Cerebellar nuclear complex (tissue), 1 donor: ENCODE measurements at places on chromosomes 2 and 18.

DNA sequence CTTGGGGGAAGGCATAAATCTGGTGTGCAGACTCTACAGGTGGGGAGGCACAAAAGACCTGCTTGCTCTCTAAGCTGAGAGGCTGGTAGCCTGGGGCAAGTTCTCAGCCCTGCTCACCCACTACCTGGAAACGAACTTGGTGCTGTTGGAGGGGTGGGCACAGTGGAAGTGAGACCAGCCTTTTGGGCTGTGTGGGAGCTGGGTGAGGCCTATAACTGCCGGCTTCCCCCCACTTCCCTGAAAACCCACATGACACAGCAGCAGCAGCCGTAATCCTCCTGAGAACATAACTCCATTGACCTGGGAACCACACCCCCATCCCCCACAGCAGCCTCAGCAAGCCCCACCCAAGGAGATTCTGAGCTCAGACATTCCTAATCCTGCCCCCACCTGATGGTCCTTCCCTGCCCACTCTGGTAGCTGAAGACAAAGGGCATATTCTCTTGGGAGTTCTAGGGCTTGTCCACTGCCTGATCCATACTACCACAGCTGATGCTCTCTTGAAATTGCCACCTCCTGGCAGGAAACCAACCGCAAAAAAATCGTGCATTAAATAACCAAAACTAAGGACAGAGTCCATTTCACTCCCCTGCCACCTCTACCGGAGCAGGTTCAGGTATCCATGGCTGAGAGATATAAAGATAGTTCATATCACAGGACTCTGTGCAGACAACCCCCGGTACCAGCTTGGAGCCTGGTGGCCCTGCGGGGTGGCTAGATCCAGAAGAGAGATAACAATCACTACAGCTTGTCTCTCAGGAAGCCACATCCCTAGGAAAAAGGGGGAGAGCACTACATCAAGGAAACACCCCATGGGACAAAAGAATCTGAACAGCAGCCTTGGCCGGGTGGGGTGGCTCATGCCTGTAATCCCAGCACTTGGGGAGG is 178.1 kb downstream of the NDUFA10 start:
- no peak for DNase-seq

DNA sequence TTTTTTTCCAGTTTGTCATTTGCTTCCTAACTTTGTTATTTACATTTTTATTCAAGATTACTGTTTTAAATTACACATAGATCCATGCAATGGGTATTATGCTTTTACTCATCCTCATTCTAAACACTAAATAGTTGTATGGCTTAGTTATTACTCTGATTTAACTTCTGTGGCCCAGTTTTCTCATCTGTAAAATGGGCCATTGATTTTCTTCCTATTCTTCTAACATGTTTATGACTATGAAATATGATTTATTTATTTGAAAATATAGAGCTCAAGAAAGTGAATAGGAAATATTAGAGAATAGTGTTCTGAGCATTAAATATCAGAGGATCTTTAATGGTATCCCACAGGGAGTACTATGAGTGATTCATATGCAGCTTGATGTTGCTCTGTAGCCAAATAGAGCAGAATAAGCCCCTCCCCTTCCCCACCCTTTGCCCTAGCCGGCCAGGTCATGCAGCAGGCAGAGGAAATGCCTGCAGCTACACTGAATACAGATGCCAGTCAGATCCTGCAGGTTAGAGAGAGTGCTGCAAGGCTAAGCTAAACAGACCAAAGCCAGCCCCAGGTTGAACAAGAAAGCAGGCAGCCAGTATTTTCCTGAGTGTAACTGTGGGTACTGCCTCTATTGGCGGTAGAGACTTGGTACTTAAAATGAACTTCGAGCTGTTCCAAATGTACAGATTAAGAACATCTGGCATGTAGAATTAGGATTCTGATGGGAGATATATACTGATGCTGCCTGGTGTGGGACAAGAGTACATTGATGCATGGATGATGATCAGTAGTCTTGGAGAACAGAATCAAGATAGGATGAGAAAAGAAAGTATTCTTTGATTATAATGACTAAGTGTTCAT is 11.7 kb upstream of the ACYP2 start:
- DNase-seq: no peak

DNA sequence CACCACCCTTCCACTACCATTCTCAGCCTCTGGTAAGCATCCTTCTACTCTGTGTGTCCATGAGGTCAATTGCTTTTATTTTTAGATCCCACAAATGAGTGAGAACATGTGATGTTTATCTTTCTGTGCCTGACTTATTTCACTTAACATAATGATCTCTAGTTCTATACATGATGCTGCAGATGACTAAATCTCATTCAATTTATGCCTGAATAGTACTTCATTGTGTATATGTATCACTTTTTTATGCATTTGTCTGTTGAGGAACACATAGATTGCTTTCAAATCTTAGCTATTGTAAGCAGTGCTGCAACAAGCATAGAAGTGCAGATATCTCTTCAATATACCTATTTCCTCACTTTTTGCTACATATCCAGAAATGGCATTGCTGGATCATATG is 733.3 kb downstream of the SUCLG1 start:
- DNase-seq: no peak

DNA sequence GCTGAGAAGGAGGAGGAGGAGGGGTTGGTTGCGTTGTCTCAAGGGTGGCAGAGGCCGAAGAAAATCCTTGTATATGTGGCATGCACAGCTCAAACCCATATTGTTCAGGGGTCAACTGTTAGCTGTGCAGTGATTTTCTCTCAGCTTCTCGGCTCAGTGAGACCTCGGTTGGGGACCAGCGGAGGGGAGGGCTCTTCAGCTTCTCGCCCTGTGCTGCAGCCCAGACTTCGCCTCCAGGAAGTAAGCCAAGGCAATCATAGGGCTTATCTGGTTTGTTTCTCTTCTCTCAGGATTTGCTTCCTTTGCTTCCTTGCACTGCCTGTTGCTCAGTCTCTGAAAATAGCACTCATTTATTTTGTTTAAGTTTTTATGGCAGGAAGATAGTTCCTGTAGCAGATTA is 85.5 kb downstream of the SOWAHC start:
- no peak for DNase-seq

GRCh38 chr2:183678908-183679307 is 554.7 kb downstream of the NUP35 start:
- DNase-seq: no peak

DNA sequence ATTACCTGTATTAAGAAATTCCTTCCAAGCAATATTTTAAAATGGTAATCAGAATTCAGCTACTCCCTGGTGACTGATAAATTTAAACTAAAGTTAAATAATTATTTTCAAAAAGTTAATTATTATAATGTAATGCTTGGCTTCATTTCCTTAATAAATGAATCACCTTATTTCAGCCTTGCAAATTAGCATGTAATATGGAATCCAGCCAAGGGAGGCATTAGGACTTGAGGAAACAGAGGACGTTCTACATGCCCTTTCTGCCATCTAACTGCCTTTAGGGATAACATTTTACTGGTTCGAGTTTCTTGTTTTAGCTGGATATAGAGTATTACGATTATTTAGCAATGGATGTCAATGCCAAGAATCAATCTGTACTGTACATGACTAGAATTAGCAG is 636.3 kb downstream of the TSN start:
- DNase-seq: no peak

DNA sequence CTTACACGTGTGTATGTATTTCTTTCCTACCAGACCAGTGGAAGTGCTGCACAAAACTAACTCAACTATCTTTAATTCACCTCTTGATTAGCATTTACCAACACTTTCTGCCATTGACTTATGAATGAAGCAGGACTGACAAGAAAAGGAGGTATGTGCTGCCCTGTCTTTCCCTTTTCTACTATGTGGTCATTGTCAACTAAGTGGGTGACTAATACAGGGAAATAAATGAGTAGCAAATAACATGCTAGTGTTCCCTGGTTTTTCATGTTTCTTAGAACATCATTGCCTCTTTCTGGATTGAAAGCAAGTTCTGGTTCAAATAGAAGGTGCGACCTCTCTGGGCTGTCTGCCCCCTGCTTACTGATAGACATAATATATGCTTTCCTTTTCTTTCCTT is 58.0 kb downstream of the LINC00305 start:
- no peak for DNase-seq

DNA sequence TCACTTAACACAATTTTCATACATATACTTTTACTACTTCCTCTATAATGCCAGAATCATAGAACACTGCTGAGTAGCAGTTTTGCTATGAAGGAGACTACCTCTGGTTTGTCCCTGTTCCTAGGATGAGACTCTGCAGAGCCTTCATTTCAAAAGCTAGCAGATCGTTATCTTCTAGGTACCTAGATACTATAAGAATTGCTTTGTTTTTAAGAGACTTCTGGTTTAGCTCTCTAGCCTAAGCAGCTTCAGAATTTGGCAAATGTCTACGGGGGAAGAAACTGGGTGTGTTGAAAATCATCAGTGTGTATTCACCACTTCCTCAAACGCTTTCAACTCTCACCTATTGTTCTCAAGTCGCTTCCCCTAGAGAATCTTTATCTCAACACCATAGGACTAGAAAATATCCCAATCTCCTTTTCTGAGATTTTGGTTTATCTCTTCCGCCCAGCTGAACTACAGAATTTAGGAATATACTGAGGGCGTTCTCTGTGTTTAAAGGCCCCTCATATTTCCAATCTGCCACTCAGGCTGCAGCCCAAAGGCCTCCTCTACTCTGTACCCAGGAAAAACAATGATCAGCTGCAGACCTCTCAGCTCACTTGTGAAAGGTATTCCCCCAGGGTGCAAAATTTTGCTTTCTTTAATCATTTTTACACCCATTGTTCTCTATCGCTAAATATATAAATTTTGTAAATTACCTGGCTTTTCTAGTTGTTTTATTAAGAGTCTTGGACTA is 28.7 kb downstream of the SMAD2 start:
- DNase-seq: no peak

- no peak for DNase-seq
Measured at GRCh38 chr18:70981400-70982140, 692.7 kb downstream of the SOCS6 start.

GRCh38 chr2:7071916-7072556 is 154.8 kb downstream of the RNF144A start:
- DNase-seq: no peak

DNA sequence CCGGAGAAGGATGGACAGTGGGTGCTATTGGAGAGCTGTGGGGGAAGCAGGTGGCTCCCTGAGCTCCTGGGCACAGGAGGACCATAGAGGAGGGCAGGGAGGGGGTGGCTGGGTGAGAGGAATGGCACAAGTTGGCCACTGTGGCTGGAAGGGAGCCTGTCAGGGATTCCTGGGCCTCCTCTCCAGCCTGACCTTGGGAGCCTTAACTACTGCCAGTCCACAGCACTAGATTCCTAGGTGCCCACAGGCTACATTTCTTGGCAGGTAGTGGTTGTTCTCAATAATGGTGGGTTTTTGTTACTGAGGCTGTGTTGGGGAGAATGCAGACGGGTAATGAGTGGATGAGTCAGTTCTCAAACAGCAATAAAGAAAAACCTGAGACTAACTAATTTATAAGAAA is 26.0 kb downstream of the EFHD1 start:
- DNase-seq: no peak

GRCh38 chr2:45138904-45139303 is 129.7 kb upstream of the SIX2 start:
- DNase-seq: no peak

GRCh38 chr2:191970867-191971266 is 124.0 kb upstream of the CAVIN2 start:
- DNase-seq: no peak

DNA sequence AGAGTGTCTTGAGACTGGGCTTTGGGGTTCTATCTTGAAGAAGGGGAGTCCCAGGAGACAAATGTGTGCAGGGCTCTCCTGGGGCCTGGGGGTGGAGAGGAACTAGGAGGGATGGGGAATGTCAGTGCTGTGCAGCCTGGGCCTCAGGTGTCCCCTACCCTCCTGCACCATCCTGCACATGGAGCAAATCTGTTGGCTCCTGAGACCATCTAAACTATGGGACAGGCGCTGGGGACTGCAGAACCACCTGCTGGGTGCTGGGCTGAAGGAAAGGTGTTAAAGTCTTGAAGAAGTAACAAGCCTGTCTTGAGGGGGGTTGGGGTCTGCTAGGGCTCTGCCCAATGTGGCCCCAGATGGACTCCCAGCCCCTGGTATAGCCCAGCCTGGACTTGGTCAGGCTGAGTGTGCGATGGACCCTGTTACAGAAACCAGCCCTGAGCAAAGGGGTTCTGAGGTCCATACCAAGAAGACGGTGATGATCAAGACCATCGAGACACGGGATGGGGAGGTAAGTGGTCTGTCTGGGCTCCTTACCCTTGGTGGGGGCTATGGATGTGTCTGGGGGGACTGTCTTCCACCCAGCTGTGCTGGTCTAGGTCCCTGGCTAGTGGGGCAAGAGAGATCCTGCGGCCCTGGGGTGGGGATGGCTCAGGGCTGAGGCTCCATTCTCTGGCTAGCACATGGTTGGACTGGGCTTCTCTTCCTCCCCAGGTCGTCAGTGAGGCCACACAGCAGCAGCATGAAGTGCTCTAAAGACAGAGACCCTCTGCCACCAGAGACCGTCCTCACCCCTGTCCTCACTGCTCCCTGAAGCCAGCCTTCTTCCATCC is 7.3 kb downstream of the DES start:
- no peak for DNase-seq
